Fibroblast of skin of right biceps (primary cell): ENCODE measurements at places on chromosomes 12 and 14.

- no peak for DNase-seq
Measured at GRCh38 chr12:39123580-39124253, 218.3 kb upstream of the CPNE8 start.

DNA sequence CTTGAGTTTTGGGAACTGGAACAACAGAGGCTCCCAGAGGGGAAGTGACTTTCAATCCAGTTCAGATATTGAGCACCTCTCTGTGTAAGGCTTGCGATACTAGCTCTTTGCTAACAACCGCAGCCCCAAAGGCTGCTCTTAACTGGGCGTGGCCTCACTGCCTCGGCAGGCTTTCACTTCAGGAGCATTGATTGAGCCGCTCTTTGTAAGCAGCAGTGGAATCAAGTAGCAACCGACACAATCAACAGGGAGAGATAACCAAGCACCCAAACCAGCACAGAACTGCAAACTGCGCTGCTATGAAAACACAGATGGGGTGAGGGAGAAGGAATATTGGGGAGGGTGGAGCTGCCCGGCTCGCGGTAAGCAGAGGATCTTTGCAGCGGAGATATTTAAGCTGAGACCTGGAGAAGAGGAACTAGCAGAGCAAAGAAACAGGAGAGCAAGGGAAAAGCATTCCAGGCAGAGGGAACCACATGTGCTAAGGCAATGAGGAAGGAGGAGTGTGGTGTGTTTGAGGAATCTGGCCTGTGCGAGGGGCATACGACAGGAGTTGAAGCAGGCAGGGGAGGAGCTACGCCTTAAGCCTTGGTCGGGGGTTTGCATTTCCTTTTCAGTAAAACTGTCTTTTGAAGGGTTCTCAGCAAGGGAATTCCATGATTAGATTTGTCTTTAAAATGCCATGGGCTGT, 17.3 kb upstream of the YY1 start:
- DNase-seq, result peak; percentile 48

GRCh38 chr14:98234208-98234607, 1037.8 kb downstream of the BCL11B start:
- peak; percentile 65 for DNase-seq

DNA sequence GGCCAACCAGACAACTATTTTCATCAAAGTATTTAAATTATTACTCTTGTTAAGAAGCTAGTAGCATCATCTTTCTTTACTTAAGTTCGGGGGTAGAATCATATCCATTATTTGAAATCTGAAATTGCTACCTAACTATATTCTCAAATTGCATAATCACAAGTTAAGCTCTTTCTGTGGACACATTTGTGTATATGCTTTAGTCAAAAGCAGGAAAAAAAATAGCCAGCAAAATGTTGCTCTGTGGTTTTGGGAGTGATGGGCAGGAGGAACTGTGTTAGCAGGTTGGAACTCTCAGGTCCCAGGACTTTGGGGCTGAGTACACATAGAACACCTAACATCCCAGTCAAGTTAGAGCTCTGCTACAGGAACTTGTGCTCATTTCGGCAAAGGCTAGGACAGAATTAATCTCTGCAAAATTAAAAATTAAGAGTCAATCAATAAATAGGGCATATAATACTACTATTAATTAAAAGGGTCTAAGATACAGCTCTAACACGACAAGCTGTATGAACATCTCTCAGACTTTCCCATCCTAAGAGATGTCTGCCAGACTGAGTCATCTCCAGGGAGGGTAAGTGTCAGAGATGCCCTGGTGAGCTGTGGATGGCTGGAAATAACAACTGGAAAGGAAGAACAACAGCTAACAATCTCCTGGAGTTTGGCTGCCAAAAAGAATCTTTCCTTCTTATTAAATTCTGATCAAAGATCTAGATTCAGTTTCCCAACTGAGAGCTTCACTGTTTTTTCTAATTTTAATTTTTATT, 203.5 kb upstream of the GZMB start:
- DNase-seq, result peak; percentile 63

- peak; percentile 84 for DNase-seq
Measured at GRCh38 chr14:51860164-51860824, at the start of gene GNG2. GNG2 (plus strand) TSS chr14:51860612; CDS start chr14:51950679, 90,067 bp downstream.
